ENCODE measurements at places on chromosomes 3 and 15. TPM values are rescaled to one million over a fixed set of nuclear protein-coding genes. Genes with fewer than 3 reads are reported as not detected.

The RBP2 gene
- not detected for total RNA-seq

The PTH1R gene
- total RNA-seq: 18.9 TPM

DNA sequence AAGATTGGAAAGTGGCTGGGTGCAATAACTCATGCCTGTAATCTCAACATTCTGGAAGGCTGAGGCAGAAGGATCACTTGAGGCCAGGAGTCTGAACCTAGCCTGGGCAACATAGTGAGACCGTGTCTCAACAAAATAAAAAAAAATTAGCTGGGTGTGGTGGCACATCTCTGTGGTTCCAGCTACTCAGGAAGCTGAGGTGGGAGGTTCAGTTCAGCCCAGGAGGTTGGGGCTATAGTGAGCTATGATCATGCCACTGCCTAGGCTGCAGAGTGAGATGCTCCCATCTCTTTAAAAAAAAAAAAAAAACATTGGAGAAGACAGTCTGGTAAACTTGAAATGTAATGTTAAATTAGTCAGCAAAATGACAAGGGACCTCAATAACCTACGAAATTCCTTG is 57.9 kb downstream of the STAG1 start:
- DNase-seq: no peak

- no peak for DNase-seq
Observed at GRCh38 chr15:55774113-55774970, 31.4 kb upstream of the PRTG start.

The TPRG1 gene
- total RNA-seq: 9.6 TPM

GRCh38 chr15:76846782-76847181 is 58.4 kb downstream of the SCAPER start:
- no peak for DNase-seq

The GOLGA8Q gene
- total RNA-seq: 4.7 TPM

The GSK3B gene
- total RNA-seq: 45.7 TPM

The TTLL13 gene
- total RNA-seq: not detected

DNA sequence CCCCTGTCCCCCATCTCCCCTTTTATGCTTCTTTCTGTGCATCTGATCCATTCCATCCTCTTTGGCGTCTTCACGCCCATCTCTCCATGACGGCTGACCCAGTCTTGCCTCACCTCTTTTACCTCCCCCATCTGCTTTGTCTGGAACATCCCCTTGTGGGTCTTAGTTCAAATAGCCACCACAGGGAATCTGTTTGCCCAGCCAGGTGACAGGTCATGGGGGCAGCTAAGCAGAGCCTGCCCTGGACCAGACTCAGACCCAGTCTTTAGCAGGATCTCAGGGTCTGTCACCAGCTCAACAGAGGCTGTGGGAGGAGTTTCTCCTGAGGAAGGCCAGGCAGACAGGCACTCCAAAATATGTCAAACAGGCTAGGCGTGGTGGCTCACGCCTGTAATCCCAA is 28.1 kb downstream of the COLQ start:
- no peak for DNase-seq

DNA sequence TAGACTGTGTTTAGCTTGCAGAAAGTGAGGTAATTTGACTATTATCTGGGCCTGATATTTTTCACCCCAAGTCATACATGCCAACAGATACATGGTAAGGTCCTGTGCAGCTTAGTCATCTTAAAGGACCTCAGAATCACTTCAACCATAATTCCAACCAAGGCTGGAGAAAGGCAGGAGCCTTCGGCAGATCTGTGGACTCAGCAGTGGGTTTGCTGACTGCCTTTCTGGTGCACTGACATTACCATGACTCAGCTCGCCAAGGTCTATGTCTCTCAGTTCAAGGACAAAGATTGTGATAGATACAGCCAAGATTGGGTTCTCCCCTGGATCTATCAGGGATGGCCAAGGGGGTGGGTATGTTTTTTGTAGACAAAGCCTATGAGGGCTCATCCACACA is 32.7 kb downstream of the LYZL4 start:
- DNase-seq: no peak

DNA sequence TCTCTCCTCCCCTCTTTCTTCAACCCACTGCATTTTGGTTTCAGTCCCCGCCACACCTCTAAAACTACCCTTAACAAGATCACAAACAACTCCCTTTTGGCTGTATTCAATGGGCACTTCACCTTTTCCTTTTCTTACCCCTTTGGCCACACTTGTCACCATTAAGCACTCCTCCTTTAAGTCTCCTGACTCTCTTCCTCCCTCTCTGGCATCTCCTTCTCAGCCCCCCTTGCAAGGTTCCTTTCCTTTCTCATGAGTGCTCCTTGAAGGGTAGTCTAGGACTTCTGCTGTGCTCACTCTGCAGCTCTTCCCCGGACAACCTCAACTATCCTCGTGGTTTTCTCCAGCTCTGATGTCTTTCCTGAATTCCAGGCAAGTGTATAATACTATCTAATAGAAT is 103.7 kb downstream of the RPL22L1 start:
- DNase-seq: no peak

The ACKR4 gene
- total RNA-seq: 41.2 TPM

The NISCH gene
- 74.1 TPM for total RNA-seq

The CLSTN2 gene
- 2.9 TPM for total RNA-seq

DNA sequence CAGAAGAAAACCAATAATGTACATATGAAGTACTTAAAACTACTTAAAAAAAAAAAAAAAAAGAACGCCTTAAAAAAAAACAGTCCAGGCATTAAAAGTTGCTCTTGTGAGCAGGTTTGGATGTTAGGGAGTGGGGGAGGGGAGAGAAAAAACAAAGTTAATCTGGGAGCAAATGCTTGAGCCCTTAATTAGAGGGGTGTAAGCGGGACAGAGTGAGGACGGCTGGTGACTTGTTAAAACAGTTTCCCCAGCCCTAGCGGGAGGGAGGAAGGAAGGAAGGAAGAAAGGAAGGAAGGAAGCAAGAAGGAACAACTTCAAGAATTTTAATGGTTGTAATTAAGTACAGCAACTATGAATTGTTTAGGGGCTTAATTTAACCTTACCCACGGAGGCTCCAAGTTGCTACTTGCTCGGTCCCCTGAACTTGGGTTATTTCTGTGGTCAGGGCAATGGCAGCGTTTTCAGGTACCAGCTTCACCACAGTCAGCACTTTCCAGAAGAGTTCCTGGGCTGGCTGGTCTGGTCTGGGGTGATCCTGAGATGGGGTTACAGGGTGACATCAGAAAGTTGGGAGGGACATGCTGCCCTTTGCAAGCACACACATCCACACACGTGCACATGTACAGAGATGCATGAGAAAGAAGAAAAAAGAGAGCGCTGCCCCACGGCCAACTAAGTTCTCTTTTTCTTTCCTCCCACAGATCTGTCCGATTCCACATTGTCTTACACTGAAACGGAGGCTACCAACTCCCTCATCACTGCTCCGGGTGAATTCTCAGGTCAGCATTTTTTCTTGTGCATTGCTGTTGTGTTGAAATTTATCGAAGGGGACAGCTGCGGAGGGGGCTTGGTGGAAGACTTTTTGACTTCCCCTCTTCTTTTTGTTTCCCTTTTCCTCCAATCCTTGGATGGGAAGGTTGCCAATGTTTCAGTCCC is 14.0 kb downstream of the SMAD6 start:
- no peak for DNase-seq

The DNASE1L3 gene
- 4.1 TPM for total RNA-seq

The ISLR gene
- 46.8 TPM for total RNA-seq

DNA sequence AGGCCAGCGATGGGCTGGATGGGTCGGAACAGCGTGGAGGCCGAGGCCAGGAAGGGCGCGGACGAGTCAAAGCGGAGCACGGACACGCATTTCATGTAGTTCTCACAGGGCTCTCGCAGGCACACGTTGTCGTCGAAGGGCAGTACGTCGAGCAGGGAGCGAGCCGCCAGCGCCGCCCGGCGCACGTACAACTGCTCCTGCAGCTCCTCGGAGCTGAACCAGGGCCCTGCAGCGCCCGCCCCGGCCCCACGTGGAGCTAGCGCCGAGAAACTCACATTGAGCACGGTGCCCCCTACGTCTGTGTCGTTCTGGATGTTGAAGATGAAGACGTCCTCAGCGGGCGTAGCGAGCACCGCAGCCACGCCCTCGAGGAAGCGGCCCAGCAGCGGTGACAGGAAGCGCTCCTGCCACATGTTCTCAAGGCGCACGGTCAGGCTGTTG is 5.8 kb downstream of the CELSR3 start:
- no peak for DNase-seq

- no peak for DNase-seq
Observed at GRCh38 chr15:70249616-70250015, 151.9 kb upstream of the TLE3 start.
